Putamen (tissue), 1 donor: ENCODE measurements at places on chromosomes 4 and X.

- DNase-seq, result no peak
These were observed 170.7 kb upstream of the SMARCAD1 start for GRCh38 chr4:94036964-94037363.

- DNase-seq, result no peak
These were observed 67.6 kb upstream of the MTNR1A start for GRCh38 chr4:186622788-186623464.

GRCh38 chr4:77618383-77619241 lies 13.0 kb downstream of the CXCL13 start:
- DNase-seq, result peak; percentile 69

GRCh38 chr4:177391953-177392352 lies 50.3 kb downstream of the AGA start:
- DNase-seq, result no peak

DNA sequence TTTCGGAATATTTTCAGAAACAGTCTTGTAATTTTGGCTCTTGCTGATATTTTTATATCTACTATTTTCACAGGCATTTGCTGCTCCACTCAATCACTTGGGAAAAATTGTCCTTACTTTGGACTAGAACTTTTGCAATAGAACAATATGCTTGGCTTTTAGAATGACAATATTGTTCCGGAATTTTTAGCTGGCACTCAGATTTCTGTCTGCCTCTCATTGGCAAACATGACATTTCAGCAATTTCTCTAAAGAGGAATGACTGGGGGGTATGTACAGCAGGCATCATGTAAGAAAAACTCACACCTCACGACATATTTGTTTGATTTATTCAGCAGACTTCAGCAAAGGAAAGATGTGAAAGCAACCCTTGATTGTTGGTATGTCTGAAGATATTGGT lies 243.6 kb upstream of the GPRIN3 start:
- DNase-seq, result no peak

- DNase-seq, result no peak
These were observed 311 bp downstream of the RNF113A start for GRCh38 chrX:119871245-119871598.

DNA sequence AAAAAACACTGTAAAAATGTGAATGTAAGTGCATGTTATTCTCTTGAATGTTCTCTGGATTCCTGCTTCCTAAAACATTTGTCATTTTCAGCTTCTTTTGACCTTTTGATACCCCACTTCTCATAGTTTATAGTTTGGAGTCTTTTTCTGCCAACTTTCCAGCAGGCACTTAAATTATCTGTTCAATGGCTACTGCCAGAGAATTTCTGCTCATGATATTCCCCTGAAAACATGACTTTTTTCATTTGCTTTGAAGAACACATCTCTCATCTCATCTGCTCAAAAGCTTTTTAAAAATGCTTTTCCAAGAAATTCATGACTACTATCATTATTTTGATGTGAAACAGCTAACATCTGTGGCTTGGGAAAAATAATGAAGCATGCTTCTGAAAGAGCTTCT lies 269.7 kb upstream of the PCDH7 start:
- DNase-seq, result no peak

- DNase-seq, result no peak
These were observed 55.8 kb upstream of the ENPP6 start for GRCh38 chr4:184273166-184274147.

GRCh38 chr4:6767386-6767747 lies 15.2 kb upstream of the KIAA0232 start:
- no peak for DNase-seq

DNA sequence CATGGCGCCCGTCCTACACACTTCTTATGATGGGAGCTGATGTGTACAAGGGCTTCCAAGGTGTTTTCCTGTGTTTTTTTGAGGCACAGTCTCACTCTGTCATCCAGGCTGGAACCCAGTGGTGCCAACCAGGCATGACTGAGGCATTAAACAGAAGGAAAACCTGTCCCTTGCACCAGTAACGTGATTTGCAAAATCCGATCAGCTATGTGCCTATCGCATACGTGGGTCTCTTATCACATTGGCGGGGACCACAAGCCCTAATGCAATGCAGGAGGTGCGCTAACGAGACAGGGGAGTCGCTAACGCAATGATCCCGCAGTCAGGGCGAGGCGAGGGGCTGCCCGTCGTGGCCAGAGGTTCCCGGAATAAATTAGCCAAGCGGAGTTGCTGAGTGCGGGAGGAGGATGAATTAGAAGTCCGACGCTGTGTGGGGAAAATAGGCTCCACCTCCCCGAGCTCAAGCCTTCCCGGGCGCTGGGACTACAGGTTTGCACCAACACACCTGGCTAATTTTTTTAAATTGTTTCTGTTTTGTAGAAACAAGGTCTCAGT lies 162.7 kb downstream of the SHOX start:
- no peak for DNase-seq

DNA sequence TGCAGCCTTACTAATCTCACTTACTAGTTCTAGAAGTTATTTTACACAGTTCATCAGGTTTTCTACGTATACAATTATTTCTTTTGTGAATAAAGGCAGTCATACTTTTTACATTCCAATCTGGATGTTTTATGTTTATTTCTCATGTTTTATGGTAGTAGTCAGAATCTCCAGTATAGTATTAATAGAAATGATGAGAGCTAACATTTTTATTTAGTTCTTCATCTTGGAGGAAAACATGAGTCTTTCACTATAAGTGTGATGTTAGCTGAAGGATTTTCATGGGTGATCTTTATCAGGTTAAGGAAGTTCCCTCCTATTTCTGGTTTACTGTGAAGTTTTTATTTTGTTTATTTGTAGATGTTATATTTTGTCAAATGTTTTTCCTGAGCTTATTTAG lies 256.1 kb upstream of the GIMD1 start:
- no peak for DNase-seq

DNA sequence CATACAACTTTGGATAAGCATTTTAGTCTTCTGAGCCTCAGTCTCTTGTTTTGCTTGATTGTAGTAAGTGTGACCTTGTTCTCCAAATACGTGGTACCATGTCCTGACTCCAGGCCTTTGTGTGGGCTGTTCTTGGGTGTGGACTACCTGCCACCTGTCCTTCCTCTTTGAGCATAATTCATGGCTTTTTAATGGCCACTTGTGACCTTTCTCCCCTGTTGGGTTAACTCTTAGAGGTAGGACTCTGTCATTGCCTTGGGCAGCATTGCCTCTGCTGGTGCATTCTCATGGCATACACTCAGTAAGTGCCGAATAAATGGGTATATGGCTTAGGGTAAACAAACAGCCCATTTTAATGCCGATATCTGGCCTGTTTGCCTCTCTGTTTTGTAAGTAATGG lies 3.0 kb downstream of the NSD2 start:
- DNase-seq, result no peak
